ENCODE measurements at places on chromosomes 4 and X.
A peak's percentile ranks its signal among the peaks of the same experiment; 100 is the strongest.

DNA sequence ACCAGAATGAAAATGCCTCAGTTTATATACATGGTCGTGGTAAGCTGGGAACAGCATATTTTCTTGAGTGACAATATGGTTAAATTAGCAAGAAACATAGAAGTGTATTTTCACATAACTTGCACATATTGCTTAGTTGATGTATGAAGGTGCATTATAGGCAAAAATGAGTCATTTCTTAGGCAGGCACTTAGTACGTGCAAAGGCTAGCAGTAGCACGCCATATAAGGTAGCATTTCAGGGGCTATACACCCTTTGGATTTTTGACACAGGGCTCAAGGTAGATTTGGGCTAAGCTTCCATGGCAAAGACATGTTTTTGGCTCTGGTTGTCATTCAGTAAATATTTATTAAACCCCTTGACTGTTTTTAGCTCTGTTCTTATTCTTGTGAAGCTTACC lies 33.1 kb downstream of the PCDH7 start:
- no peak for DNase-seq

GRCh38 chrX:134236626-134237614 lies at the start of gene CCDC160:
TSS of gene CCDC160 (plus strand) at chrX:134237182. CDS start at chrX:134244801, 7,619 bp downstream.
- DNase-seq: no peak

DNA sequence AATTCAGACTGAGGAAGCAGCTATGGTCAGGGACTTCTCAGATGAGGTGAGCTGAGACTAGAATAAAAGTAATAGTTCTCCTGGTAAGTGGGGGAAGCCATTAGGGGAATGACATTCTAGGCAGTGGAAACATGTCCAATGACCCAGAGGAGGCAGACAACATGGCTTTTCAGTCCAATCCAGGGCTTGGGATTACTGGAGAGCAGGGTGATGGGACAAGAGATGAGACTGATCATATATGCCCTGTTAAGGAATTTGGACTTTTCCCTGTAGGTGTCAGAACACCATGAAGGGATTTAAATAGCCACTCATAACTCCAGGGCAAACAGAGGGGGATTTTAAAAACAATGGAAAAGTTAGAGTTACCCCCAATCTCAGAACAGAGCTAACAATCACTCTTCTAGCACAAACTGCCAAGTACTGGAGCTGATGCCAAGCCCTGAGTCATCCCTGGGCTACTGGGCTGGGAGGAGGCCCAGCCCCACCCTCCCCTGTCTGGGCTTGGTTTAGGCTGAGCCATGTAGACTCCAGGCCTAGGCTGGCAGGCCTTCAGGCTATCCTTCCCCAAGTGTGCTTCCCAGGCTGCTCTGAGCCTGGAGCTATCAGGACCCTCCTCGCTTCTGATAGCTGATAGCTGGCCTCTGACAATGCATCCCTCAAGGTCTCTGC lies 22.7 kb upstream of the MSN start:
- peak; percentile 13 for DNase-seq

DNA sequence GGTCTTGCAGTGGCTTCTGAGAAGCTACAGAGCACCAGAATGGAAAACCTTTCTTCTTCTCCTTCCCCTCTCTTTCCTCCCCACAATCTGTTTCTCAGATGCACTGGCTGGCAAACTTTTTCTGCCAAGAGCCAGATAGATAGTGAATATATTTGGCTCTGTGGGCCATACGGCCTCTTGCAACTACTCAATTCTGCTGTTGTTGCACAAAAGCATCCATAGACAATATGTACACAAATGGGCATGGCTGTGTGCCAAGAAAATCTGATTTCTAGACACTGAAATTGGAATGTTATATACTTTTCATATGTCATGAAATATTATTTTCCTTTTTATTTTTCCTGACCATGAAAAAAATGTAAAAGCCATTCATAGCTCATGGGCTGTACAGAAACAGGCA lies 3.1 kb downstream of the PHEX start:
- DNase-seq: no peak

DNA sequence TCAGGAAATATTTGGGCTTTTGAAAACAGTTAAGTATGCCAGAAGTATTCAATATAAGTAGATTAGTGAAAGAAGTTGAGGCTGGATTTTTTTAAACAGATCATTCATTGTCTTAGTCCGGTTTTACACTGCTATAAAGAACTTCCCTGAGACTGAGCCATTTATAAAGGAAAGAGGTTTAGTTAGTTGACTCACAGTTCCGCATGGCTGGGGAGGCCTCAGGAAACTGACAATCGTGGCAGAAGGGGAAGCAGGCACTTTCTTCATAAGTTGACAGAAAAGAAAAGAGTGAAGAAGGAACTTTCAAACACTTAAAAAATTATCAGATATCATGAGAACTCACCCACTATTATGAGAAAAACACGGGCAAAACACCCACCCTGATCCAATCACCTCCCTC lies 31.1 kb upstream of the CYLC1 start:
- DNase-seq: no peak
